ENCODE measurements at places on chromosomes 16 and 17.

GRCh38 chr17:39244016-39244599 lies 18.4 kb upstream of the STAC2 start:
- no peak for DNase-seq

DNA sequence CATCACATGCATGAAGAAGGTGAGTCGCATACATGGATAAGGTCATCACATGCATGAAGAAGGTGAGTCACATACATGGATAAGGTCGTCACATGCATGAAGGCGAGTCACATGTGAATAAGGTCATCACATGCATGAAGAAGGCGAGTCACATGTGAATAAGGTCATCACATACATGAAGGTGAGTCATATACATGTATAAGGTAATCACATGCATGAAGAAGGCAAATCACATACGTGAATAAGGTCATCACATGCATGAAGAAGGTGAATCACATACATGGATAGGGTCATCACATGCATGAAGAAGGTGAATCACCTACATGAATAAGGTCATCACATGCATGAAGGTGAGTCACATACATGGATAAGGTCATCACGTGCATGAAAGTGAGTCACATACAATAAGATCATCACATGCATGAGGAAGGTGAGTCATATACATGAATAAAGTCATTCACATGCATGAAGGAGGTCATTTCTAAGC lies 105.1 kb upstream of the SDK2 start:
- DNase-seq: no peak

DNA sequence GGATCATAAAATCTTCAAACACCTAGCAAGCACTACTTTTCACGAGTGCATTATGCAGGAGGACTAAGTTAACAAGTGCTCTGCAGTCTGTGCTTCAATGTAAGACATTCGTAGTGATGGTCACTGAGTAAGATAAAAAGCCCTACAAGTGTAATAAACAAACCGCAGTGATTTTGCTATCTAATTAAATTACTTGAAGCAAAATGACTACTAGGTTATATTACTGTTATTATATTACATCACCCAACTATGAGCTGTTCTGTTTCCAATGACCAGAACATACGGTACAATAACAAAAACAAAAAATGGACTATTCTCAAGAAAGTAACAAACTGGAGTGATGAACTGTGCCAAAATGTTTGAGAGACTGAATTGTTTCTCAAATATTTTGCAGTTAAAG lies 11.2 kb downstream of the KLHL10 start:
- DNase-seq: no peak

DNA sequence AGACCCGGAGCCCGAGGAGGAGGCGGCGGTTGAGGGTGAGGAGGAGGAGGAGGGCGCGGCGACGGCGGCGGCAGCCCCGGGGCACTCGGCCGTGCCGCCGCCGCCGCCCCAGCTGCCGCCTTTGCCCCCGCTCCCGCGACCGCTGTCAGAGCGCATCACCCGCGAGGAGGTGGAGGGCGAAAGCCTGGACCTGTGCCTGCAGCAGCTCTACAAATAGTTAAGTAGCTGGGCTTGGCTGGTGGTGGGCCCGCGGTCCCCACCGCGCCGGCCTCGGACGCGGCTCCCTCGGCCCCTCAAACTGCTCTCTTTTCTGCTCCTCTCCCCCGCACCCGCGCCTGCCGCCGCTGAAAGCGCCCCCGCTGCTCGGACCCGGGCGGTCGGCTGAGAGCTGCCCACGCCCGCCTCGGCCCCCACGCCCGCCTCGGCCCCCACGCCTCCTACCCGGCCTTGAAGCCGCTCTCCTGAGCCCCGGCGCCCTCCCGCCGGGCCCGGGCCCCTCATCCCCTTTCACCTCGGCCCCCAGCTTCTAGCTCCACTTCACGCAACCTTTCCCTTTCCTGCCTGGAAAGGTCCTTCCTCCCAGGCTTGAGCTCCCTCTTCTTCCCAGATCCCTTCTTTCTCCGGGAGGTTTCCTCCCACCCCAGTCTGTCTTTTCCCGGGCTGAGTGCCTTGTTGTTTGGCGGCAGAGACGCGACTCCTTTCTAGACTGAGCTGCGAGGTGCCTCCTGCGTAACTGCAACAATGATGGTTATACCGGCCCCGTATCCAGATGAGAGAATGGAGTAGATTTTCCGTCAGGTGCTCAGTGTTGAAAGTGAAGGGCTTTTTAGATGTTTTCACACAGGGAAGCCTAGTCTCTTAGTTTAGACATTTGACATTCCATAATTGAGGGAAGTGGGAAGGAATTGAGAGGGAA lies 850 bp downstream of the PPM1E start:
- DNase-seq: no peak

GRCh38 chr17:44829523-44830358 lies at the start of gene GJC1:
Gene GJC1 (minus strand): TSS chr17:44830287. CDS start chr17:44805817, 24,470 bp downstream.
- peak; percentile 16 for DNase-seq

- no peak for DNase-seq
Measured at GRCh38 chr17:10648381-10648780, 8.7 kb downstream of the MYH3 start.

GRCh38 chr17:53150101-53150698 lies 672.5 kb upstream of the KIF2B start:
- DNase-seq: no peak

- no peak for DNase-seq
Measured at GRCh38 chr17:60545465-60546191, 19.6 kb upstream of the APPBP2 start.

DNA sequence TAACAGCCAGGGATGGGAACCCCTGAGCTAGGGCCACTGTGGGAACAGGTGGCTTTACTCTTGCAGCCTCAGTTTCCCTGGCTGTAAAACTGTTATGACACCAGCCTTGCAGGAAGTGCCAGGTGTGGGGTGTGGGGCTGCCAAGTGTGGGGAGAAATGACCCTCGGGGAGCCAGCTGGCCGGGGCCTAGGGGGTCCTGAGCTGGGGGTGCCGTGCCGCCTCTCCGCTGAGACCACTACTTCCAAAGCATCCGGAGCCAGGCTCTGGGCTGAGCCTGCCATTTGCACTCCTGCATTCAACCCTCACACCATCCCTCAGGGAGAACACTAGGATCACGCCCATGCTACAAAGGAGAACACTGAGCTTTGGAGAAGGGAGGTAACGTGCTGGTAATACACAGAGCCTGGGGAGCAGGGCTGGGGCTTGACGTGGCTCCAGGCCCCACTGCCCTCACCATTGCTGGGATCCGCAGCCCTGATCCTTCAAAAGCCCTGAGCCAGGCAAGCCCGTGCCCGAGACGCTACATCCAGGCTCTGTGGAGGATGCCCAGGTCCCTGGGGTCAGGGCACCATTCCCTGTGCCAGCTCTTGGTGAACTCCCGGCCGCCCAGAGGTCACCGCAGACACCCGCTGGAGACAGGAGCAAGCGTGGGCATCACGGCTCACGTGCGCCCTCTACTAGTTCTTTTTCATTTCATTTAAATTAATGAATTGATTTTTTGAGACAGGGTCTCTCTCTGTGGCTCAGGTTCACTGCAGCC lies 28.8 kb upstream of the GINS2 start:
- peak; percentile 52 for DNase-seq

- DNase-seq: no peak
Measured at GRCh38 chr17:16398270-16399267, 16.8 kb upstream of the TRPV2 start.

GRCh38 chr17:48296453-48296852 lies 133.6 kb downstream of the SKAP1 start:
- DNase-seq: no peak

Measured in KG1 (cell line).